Osteocyte (in vitro differentiated cells): ENCODE measurements at places on chromosomes 2 and 18. TPM values are rescaled to one million over a fixed set of nuclear protein-coding genes. Genes with fewer than 3 reads are reported as not detected.
A peak's percentile ranks its signal among the peaks of the same experiment; 100 is the strongest.

DNA sequence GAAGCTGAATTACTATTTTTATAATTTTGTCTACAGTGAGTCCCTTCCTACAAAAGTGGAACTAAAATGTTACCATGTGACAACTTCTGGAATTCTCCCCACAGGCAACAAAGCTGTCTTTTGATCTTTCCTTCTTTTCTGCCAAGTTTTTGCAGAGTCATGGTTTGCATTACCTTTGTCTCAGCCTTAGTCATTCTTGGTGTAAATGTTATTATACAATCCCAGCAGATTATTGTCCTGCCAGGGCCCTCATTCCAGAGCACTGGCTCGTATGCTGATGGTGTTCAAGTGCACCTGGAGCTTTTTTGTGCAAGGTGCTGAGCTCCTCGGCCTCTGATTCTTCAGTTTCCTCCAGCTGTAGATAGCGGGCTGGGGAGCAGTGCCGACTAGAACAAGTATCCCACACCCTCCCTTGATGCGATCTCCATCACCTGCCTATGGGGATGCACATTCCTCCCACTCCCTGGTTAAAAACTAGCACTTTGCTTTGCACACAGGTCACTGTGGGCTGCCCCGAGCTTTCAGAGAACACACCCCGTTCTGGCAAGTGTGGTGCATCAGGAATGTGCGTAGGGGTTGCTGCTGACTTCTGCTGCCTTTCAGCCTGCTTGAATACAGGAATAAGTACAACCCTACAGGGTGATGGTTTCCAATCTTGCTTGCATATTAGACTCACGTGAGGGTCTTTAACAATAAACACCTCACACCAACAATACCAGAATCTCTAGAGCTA lies 263.6 kb downstream of the RNF144A start:
- DNase-seq = no peak
- no peak overlapping the region for H3K4me3 ChIP-seq
- no peaks in the 10 kb centered on the region for H3K27me3 ChIP-seq
- H3K36me3 ChIP-seq = no peaks in the 10 kb centered on the region
- no peak overlapping the region for H3K27ac ChIP-seq

DNA sequence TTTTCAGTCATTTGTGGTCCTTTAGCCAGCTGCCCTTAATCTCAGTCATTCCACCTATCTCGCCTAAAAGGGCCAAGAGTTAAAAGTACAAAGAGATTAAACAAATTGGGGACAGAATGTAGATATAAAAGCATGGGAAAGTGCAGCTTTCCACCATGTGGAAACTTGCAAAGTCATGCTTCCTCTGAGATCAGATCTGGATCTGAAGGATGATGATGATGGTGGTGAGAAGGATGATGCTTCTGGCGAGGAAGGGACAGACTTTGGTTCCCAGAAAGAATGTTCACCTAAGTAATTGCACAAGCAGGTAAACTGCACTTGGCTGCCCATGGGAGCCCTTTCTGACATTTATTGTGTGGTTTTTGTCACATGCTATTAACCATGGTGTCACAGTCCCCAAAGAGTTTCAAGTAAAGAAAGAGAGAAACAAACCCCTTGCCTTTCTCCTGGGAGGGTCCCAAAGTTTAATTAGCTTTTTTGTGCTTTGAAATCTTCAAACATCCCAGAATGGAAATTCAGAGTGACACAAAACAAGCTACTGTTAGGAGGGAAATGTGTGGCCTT lies 34.7 kb downstream of the KLF7 start:
- no peak overlapping the region for H3K4me3 ChIP-seq
- peak overlapping the region; percentile 73 for H3K27ac ChIP-seq
- H3K36me3 ChIP-seq = peaks cover 25% of the 10 kb centered on the region

DNA sequence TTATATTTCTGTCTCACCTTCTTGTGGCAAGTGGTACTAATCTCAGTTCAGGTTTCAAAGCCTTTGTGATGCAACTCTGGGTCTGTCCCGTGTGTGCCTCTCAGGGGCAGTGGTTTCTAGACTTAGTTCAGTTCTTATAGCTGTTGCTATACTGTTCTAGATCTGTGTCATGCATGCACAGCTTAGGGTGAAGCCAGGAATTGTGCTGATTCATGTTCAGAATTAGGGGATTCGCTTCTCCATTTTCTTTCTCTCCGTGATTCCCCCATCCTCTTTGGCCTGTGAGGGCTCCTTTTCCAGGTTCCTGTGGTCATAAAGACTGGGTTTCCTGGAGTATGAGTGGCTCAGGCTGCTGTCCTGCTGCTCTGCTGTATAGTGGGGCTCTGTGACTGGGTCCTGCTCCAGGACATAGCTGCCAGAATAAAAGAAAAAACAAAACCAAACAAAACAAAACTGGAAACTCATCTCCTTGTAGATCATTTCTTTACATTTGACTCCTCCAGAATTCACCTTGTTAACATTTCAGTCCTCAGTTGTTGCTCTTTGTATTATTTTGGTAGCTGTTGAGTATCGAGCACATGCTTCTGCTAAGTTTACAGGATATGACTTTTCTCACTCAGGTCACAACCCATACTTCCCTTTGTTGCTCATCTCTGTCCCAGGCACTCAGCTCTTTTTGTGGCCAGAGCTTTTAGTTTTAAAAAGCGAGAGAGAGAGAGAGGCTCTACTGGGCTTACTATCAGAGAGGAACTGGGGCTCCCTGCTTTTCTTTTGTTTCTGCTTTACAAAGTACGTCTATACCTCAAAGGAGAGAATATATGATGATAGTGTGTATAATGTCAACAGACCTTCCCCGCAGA lies 34.2 kb downstream of the CERS6 start:
- H3K27me3 ChIP-seq = no peaks in the 10 kb centered on the region
- peaks cover 28% of the 10 kb centered on the region for H3K4me1 ChIP-seq
- peak overlapping the region; percentile 40 for H3K4me3 ChIP-seq
- H3K36me3 ChIP-seq = peaks cover 7% of the 10 kb centered on the region
- no peak for DNase-seq
- H3K27ac ChIP-seq = peak overlapping the region; percentile 69

DNA sequence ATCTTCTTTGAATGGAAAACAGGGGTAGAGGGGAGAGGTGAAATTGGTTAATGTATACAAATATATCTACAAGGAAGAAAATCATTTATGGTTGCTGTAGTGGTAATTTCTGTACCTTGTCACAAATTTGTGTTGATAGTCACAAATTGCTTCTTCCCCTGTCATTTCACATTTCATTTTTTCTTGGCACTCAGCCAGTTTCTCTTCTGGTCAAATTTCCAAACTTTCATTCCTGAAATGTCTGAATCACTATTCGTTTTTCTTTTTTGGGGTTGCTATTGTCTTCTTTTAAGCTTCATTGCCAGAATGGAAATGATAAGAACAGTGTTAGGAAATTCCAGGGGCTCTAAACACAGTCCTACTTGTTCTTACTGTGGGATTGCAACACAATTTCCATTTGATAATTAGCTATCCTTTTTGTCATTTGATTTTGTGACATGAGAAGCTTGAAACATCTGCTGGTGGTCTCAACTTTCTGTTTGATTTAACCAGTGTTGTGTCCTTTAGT lies 136.0 kb upstream of the GCFC2 start:
- no peaks in the 10 kb centered on the region for H3K36me3 ChIP-seq
- DNase-seq = no peak
- no peak overlapping the region for H3K27ac ChIP-seq
- peaks cover 3% of the 10 kb centered on the region for H3K27me3 ChIP-seq

DNA sequence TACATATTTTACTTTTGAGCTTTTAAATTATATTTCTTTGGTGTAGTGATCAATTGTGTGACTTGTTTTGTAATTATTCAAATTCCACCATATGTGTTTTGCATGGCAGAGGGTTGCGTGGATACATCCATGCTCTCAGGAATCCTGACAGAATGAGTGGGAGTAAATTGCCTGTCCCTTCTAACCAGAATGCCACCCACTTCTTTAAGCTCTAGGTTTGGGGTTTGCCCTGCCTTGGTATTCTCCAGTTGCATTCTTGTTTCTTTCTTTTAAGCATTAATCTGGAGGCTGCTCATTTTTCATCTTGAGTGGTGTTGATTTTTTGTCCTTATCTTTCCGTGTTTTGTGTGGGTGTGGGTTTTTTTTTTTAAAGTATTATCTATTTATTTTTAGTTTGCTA lies 360.0 kb downstream of the PTPRM start:
- peaks cover 13% of the 10 kb centered on the region for H3K36me3 ChIP-seq
- no peak overlapping the region for H3K4me3 ChIP-seq
- H3K4me1 ChIP-seq = peaks cover 74% of the 10 kb centered on the region
- DNase-seq = no peak

GRCh38 chr2:74291218-74291544 lies 52.0 kb downstream of the SLC4A5 start:
- H3K4me1 ChIP-seq = peaks cover 5% of the 10 kb centered on the region
- no peak for DNase-seq
- peaks cover 11% of the 10 kb centered on the region for H3K27me3 ChIP-seq
- H3K27ac ChIP-seq = no peak overlapping the region
- H3K36me3 ChIP-seq = no peaks in the 10 kb centered on the region

- peak overlapping the region; percentile 94 for H3K4me3 ChIP-seq
- DNase-seq = no peak
- H3K27ac ChIP-seq = peak overlapping the region; percentile 99
- H3K36me3 ChIP-seq = peaks cover 2% of the 10 kb centered on the region
- H3K27me3 ChIP-seq = peaks cover 7% of the 10 kb centered on the region
Measured at GRCh38 chr2:127811397-127812321, 688 bp upstream of the WDR33 start.

DNA sequence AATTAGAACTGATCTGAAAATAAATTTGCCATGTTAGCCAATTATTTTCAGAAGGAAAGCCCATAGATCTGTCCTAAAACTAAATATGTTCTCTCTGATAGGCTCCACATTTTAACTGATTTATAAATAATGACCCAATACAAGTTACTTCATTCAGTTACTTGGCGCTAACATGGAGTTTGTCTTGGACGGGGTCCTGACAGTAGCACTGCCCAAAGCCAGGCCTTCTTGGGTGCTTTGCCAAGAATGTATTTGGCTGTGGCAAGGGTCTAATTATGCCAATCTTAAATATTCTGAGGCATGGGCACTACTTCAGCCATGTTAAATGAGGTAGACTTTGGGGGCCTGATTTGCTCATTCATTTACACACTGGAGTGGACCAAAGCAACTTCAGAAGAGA lies 135.0 kb upstream of the PKDCC start:
- no peaks in the 10 kb centered on the region for H3K36me3 ChIP-seq
- H3K27ac ChIP-seq = no peak overlapping the region
- no peaks in the 10 kb centered on the region for H3K27me3 ChIP-seq
- H3K4me1 ChIP-seq = peaks cover 23% of the 10 kb centered on the region
- no peak for DNase-seq

GRCh38 chr2:206164261-206164862 lies 4.7 kb downstream of the EEF1B2 start:
- peak overlapping the region; percentile 34 for H3K27ac ChIP-seq
- H3K4me3 ChIP-seq = no peak overlapping the region
- no peak for DNase-seq
- peaks cover 18% of the 10 kb centered on the region for H3K4me1 ChIP-seq
- peaks cover 34% of the 10 kb centered on the region for H3K36me3 ChIP-seq
- H3K27me3 ChIP-seq = no peaks in the 10 kb centered on the region

GRCh38 chr2:128280901-128281321 lies 37.8 kb downstream of the HS6ST1 start:
- no peak for DNase-seq
- H3K4me1 ChIP-seq = peaks cover 27% of the 10 kb centered on the region
- H3K27ac ChIP-seq = peak overlapping the region; percentile 38
- H3K4me3 ChIP-seq = no peak overlapping the region

DNA sequence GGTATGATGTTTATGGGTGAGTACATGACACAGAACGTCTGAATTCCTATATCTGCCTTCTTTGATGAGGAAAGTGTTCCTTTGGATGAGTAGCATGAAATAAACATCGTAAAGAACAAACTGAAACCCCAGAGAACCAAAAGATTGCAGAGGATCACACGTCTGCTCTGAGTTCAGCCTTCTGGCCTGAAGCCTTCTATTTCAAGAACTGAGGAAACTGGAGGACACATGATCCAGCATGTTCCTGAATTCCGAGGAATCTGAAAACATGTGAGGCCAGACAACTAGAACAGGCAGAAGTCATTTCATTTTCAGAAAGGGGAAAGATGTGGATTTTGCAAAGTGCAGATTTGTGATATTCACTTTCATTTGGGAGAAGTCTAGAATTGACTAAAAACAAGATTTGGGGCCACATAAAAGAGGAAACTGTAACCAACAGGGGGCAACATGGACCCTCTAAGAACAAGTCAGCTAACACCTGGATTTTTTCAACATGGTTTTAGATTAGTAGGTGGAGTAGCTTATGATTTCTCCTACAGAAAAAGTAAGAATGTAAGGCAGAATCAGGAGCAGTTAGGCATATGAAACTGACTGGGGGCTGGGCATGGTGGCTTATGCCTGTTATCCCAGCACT lies 8.3 kb downstream of the SULT6B1 start:
- peaks cover 14% of the 10 kb centered on the region for H3K27me3 ChIP-seq
- H3K4me3 ChIP-seq = no peak overlapping the region
- no peak for DNase-seq
- no peaks in the 10 kb centered on the region for H3K4me1 ChIP-seq

- H3K27ac ChIP-seq = no peak overlapping the region
- peaks cover 39% of the 10 kb centered on the region for H3K27me3 ChIP-seq
- DNase-seq = no peak
- H3K4me1 ChIP-seq = peaks cover 30% of the 10 kb centered on the region
- peak overlapping the region; percentile 76 for H3K4me3 ChIP-seq
Measured at GRCh38 chr2:74496997-74497776, 2.2 kb downstream of the LBX2 start.

- peaks cover 2% of the 10 kb centered on the region for H3K4me1 ChIP-seq
- H3K27me3 ChIP-seq = peaks cover 5% of the 10 kb centered on the region
- no peaks in the 10 kb centered on the region for H3K36me3 ChIP-seq
- H3K27ac ChIP-seq = no peak overlapping the region
- no peak for DNase-seq
Measured at GRCh38 chr2:173802518-173802917, 162.7 kb downstream of the SP3 start.

- H3K4me3 ChIP-seq = no peak overlapping the region
- H3K36me3 ChIP-seq = peaks cover 9% of the 10 kb centered on the region
- H3K27ac ChIP-seq = no peak overlapping the region
- no peak for DNase-seq
- H3K4me1 ChIP-seq = peaks cover 3% of the 10 kb centered on the region
Measured at GRCh38 chr2:55175254-55176093, 56.6 kb downstream of the CLHC1 start.

- H3K27me3 ChIP-seq = no peaks in the 10 kb centered on the region
- no peak overlapping the region for H3K27ac ChIP-seq
- DNase-seq = no peak
- peaks cover 9% of the 10 kb centered on the region for H3K4me1 ChIP-seq
Measured at GRCh38 chr2:36462311-36462935, 106.8 kb downstream of the CRIM1 start.

DNA sequence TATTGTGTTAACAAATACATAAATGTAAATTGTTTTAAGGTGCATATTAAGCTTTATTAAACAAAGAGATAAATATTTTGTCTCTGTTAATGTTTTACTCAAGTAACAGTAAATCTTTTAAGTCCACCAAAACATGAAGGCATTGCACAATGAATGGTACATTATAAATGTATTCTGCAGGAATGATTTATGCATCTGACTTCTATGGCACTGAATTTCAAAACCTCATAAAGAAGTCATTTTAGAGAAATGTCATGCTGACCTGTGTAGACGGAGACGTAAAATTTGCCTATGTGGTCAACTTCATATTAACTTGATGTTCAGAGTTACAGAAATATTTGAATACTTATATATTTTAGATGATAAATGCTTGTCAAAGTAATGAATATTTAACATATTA lies 194.7 kb downstream of the BABAM2 start:
- H3K36me3 ChIP-seq = no peaks in the 10 kb centered on the region
- no peak for DNase-seq
- no peak overlapping the region for H3K4me3 ChIP-seq
- peaks cover 56% of the 10 kb centered on the region for H3K4me1 ChIP-seq
- no peak overlapping the region for H3K27ac ChIP-seq

SPC25 gene
- 4.4 and 5.6 TPM in 2 replicates for total RNA-seq

VWC2L gene
- total RNA-seq = not detected in 2 replicates

QPCT gene
- total RNA-seq = not detected in 2 replicates

METAP1D gene
- total RNA-seq = 6.5 and 8.5 TPM in 2 replicates

DSEL gene
- 105 and 108 TPM in 2 replicates for total RNA-seq
